Suppressor macrophage treated with lipopolysaccharide for 1 hour (primary cell): ENCODE measurements at places on chromosomes 12 and 14.

- DNase-seq: no peak
Measured at GRCh38 chr14:37711831-37712475, 116.5 kb downstream of the TTC6 start.

DNA sequence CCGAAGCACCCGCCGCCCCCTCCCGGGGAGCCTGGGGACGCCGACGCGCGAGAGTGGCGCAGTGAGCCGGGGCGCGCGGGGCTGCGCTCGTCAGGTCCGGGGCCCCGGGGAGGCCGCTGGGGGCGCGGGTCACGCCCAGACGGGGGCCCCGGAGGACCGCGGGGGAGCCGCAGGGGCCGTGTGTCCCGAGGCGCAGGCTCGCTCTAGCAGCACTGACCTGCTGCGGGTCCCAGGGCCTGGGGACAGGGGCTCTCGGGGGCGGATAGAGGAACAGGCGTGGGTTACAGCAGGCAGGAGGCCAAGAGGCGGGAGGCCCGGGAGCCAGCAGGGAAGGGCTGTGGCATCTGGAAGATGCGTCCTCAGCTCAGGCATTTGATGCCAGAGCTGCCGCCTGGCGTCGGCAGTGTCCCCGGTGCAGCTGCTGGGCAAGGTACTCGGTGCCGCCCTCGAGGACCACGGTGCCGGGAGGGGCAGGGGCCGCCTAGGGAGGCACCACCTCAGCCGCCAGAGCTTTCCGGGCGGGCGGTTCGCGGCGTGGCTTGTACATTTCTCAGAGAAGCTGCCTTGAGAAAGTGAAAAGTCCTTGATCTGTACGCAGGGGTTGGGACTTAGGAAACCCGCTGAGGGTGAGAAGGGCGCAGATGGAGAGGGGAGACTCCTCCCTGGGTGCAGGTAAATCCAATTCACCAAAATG is 1.2 kb downstream of the WNT5B start:
- peak; percentile 39 for DNase-seq

DNA sequence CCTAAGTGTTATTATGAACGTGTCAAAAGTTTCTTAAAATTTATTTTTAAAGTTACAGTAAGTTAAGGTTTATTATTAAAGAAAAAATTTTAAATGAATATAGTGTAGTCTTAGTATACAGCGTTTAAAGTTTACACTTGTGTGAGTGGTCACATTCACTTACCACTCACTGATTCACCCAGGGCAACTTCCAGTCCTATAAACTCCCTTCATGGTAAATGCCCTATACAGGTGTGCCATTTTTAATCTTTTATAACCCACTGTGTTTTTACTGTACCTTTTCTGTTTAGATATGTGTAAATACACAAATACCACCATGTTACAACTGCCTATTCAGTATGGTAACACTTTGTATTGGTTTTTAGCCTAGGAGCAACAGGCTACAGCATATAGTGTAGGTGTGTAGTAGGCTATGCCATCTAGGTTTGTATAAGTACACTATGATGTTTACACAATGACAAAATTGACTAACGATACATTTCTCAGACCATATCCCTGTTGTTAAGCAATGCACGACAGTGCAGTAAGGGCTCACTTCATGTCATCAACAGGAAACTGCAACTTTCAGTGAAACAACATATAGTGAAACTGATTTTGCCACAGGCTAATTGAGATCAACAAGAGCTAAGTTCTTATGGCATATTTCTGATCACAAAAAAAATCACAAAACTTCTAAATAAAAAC is 112.0 kb upstream of the TMCC3 start:
- DNase-seq: peak; percentile 73

DNA sequence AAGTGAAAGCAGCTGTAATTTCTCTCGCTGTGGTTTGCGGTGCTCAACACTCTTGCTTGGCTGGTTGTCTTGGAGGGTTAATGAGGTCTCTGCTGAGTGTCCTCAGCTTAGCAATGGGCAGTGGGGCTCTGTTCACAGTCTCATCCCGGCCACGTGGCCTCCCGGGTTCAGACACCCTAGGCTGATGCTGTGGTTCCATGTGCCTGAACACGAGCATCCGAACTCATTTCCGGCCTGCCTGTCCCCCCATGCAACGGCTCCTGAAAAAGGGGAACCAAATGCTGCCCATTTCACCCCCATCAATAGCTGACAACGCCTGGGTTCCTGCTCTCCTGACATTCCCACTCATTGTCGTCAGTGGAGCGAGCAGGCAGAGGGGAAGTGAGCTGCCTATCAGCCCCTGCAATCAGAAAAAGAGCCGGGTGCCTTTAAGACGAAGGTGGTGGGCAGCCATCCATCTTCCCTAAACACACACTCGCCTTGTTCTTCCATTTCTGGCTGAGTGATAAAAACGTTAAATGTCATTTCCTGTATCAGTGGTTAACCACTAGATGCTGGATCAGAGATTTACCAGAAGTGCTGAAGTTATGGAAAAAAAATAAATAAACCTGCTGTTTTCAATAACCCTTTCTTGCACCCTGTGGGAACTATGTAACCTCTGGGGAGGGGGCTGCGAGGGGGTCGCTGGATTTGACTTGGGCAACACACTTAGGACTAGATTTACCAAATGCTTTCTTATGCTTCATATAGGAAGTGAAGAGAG is 60.3 kb upstream of the BCL2L14 start:
- peak; percentile 97 for DNase-seq

DNA sequence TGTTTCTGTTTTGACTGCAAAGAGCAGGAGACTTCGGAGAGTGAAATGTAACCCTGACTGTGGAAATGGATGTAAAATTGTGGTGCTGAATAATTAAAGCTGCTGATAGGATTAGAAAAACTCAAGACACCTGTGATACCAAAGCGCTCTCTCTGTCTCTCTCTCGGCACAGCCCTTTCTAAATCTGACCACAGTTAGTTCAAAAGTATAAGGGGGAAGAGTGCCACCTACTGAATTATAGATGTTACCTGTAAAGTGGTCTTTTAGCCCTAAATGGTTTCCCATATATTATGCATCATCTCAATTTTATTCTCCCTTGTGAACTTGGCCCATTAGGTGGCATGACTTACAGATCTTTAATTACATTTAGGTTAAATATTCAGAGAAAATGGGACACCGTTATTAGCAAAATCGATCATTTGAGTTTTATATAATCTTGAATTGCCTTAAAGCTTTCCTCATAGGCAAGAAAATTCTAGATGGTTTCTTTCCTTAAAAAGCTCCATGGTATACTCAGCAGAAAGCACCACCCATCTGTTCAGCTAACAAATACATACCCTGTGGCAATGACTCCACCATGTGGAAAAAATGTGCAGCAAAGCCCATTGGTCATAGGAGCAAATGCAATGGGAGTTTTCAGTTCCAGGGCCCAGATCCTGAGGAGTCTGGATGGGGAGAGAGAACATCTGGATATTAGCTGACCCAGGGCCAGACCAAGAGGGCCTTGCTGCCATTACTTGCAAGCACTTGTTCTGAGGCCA is 18.1 kb downstream of the RFC5 start:
- DNase-seq: no peak

DNA sequence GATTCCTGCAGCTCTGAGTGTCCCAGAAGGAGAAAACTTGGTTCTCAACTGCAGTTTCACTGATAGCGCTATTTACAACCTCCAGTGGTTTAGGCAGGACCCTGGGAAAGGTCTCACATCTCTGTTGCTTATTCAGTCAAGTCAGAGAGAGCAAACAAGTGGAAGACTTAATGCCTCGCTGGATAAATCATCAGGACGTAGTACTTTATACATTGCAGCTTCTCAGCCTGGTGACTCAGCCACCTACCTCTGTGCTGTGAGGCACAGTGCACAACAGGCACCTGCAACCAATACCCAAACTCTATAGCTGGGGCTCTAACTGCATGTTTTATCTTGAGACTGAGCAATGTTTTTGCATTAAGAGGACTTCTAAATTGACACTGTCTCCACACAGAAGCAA is 379.2 kb upstream of the OR4E1 start:
- DNase-seq: no peak

DNA sequence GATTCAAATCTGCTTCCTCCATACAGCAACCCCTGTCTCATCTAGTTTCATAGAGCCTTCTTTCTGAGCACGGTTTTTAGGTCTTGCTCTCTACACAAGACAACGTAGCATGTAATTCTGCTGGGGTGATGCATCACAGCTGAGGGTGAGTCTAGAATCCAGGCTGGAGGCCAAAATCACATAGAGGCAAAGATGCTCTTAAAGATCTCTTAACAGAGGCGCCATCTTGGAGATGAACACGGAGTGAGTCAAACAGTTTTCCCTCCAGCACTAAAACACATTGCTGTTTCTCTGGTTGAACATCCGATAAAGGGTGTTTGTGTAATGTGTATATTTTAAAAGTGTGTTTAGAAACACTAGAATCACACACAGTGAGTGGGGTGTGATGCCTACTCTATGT is 78.9 kb downstream of the NOS1 start:
- DNase-seq: no peak

- DNase-seq: peak; percentile 36
Measured at GRCh38 chr12:107320929-107321631, 227.7 kb upstream of the CRY1 start.

GRCh38 chr14:39683691-39684260 is 251.5 kb upstream of the FBXO33 start:
- no peak for DNase-seq

- DNase-seq: no peak
Measured at GRCh38 chr12:24027352-24027751, 77.9 kb upstream of the SOX5 start.

- DNase-seq: no peak
Measured at GRCh38 chr12:49941556-49942511, 8.7 kb upstream of the AQP2 start.

GRCh38 chr12:106333756-106334155 is 23.8 kb upstream of the POLR3B start:
- DNase-seq: no peak

GRCh38 chr14:29085546-29085945 is 319.0 kb downstream of the FOXG1 start:
- DNase-seq: peak; percentile 1

- DNase-seq: no peak
Measured at GRCh38 chr14:72808564-72808963, 85.3 kb downstream of the DPF3 start.

DNA sequence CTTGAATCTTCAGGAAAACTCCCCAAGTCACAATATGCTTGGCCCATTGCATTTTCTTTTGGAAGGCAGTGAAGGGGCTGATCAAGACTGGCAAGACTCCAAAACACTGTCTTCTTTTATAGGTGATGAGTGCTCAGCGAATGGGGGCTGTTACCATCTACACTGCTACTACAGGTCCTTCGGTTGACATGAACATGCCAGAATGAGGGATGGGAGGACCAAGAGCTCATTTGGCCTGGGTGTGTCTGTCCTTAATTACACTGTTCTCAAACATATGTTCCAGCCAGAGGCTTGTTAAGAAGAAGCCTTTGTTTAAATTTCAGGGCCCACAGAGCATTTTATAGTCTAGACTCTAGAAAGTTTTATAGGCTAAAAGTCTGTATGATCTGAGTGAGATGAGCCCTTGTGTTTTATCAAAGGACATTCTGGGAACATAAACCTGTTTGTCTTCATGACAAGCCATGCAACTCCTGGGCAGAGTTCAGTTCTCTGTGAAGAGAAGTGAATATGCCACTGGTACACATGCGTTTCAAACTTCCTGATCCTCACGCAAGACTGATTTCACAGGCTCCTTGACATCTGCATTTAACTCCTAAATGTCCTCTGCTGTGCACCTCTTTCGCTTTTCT is 4.7 kb upstream of the FAM234B start:
- DNase-seq: no peak

DNA sequence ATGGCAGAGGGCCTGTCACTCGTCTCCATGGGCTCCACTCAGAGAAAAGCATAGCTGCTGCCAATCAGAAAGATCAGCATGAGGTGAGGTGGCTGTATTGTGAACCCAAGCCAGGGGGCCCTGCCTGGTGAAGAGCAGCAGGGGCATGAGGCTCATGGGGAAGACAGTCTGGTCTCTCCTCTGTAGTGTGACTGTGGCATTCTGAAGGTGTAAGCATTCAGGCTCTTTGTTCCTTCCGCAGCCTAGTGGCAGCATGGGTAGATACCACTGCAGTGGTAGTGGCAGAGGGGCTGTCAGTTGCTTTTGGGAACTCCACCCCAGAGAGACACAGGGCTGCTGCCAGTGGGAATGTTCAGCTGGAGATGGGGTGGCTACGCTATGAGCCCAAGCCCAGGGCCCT is 5.1 kb upstream of the CLEC4D start:
- no peak for DNase-seq

GRCh38 chr12:103978384-103978982 is 12.8 kb downstream of the TDG start:
- peak; percentile 15 for DNase-seq

GRCh38 chr12:53824001-53824712 is 72.4 kb upstream of the CISTR start:
- no peak for DNase-seq

DNA sequence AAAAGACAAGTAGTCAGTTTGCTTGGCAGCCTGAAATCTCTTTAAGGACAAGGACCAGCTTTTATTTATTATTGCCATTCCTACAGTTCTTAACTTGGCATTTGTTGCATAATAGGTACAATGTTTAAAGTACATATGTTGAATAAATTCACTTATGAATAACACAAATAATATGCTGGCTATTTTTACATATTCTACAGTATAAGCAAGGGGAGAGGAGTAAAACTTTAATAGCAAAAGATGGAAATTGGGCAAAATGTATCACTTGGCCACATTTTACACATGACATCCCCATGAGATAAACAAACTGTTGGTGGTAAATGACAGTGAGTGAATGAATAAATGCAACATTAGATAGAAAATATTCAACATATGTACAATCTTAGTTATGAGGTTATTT is 333.1 kb downstream of the DIO2 start:
- no peak for DNase-seq

GRCh38 chr12:118986050-118986449 is 4.7 kb downstream of the SRRM4 start:
- no peak for DNase-seq

DNA sequence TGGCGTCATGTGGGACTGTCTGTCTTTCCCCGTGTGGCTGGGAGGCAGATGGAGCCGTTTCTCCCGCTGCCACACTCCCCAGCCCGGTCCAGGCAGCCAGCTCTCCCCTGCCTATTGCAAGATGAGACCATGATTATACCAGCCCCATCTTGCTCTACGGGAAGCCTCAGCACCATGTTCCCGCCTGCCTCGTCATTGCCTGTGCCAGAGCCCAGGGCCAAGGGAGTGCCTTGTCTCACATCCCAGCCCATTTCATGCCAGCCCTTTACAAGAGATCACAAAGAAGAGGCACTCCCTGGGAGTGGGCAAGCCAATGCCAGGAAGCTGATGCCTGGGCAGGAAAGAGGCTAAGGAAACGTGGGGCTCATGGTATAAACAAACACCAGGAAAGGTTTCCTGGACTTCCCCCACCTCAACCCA is 23.9 kb downstream of the GPR68 start:
- no peak for DNase-seq

DNA sequence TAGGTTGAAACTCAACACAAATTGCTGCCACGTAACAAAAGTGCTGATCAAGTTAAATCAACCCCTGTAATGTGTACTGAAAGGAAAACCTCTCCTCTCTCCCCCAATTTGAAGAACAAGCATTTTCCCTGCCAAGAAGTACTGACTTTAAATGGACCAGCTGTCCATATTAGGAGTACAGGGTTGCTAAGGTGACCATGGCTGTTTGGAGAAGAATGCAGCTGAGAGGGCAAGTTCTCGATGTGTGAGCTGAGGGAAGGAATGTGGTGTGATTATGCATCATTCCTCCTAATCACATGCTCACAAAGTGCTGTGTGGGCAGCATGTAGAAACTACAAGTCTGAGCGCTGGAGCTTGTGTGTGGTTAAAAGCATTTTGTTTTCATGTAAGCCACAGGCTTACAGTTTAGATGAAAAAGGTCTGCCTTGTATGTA is 50.9 kb upstream of the CCT2 start:
- peak; percentile 92 for DNase-seq
